ENCODE measurements at places on chromosomes 3 and 15.

GRCh38 chr3:23735062-23735461, 70.7 kb upstream of the UBE2E1 start:
- DNase-seq = no peak

- no peak for DNase-seq
Measured at GRCh38 chr15:41967506-41968206, 4.7 kb downstream of the EHD4 start.

DNA sequence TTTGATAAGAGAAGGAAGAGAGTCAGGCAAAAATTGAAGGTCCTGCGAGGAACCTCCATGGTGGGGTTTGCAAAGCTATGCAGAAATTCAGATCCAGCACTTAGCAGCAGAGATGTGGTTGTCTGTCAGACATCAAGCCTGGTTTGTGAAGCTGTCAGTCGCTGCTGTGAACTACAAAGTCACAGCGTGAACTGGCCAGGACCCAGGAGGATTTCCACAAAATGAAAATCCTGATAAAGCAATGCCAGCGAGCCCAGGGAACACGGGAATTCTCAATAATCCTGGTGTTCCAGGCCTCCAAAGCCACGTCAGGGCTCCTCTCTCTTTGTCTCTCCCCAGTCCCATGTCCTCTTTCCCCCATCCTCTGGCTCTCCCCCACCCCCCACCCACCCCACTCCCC, 296.9 kb upstream of the GADL1 start:
- DNase-seq = no peak

GRCh38 chr3:14150491-14151230, 25.8 kb downstream of the TMEM43 start:
- no peak for DNase-seq

GRCh38 chr3:27253831-27254230, 115.4 kb downstream of the NEK10 start:
- peak; percentile 2 for DNase-seq

DNA sequence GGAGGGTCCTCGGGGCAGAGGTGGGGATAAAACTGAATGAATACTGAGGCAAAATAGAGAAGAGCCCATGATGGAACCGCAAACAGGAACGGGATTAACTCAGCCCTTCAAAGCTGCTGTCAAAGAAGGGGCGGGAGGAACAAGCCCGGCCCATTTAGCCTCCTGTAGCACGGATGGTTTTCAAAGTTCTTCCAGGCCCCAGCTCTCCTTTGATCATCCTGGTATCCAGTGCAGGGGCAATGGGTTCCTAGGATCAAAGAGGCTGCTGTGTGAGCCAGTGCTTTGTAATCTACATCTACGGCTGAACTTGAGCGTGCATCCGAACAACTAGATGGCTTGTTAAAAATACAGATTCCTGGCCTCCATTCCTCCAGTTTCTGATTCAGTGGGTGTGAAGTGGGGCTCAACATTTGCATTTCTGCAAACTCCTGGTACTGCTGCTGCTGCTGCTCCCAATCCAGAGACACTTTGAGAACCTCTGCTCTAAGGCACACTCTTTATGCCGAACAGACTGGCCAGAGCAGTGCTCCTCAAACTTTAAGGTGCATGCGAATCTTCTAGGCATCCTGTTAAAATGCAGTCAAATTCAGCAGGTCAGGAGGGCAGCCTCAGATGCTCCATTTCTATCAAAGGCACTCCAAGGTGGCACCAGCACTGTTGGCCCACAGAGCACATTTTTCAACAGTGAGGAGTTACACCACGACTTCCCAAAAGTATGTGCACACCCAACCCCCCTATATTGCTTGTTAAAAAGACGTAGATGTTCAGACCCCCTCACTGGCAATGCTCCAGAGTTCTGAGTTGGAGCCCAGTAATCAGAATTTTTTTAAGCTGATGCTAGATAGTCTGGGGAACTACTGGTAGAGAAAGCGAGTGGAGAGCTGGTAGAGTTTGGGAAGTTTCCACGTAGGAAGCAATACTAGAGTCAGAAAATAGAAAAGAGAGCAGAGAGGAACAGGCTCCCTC, 5.6 kb downstream of the GALNT15 start:
- no peak for DNase-seq

- DNase-seq = no peak
Measured at GRCh38 chr3:12120374-12121140, 38.2 kb downstream of the TIMP4 start.
